ENCODE measurements at places on chromosomes 7 and 10.
A peak's percentile ranks its signal among the peaks of the same experiment; 100 is the strongest.

GRCh38 chr10:94412449-94412848 lies 10.1 kb downstream of the TBC1D12 start:
- DNase-seq, result no peak

DNA sequence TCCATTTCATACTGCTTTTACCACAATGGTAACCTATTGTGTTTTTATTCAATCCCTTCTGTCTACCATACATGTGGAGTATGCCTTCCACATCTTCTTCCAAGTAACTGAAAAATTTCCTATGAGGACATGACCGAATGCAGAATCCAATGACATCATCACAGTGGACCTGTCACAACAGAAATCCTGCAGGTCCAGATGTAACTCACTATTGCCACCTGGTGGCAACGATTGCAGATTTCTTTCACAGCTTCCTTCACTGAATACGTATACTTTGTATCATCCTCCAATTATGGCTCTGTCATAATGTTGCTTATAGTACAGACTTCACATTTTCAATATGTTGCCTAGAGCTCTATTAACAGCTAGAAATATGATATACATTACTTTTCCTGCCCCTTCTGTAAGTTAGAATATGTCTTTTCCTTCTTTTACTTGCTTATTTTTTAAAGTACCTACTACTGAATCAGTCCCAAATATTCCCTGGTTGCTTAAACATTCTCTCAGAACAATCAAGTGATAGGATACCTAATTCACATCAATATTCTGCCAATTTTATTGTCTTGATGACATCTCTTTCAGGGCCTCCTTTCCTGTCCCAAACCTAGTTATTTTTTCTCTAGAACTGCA lies 45.4 kb downstream of the SLC13A1 start:
- DNase-seq, result peak; percentile 77

GRCh38 chr10:125121003-125121402 lies 39.4 kb downstream of the CTBP2 start:
- DNase-seq, result no peak

DNA sequence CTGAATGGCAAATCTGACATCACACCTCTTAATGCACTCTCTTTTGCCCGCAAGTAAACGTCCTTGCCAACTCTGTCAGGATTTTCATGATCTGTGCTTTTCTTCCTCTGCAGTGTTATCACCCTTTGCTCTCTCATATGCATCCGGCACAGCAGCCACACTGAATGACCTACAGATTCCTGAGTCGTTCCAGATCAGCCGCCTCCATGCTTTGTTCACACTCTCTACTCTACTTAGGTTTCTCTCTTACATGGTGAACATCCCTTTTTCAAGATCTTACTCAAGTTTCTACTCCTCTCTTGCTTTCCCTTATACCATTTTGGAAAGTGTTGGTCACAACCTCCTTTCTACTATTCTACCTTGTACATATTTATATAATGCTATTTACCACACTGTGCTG lies 127.7 kb upstream of the AOAH start:
- no peak for DNase-seq
